ENCODE measurements at places on chromosomes 2 and 18. TPM values are rescaled to one million over a fixed set of nuclear protein-coding genes. Genes with fewer than 3 reads are reported as not detected.

DNA sequence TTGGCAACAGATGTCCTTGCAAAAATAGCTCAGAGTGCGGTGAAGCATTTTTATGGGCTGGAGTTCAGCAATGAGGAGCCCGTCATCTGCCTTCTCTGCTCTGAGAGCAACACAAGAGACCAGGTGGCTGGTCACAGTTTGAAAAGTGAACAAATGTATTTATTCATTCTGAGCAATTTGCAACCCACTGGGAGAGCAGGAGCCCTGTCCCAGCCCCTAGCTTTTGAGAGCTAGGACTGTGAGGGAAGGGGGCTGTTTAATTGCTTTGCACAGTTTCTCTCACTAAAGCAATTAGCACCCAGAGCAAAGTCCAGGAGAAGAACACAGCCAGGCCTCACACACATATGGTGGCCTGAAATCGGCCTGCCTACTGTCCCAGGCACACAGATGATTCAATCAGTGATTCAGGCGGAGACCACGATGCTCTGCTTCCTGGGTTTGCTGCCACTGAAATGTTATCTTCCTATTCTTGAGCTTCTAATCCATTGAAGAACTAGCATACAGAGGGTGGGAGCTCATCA is 646.1 kb upstream of the ACVR2A start:
- H3K4me1 ChIP-seq: peaks cover 9% of the 10 kb centered on the region
- no peak overlapping the region for H3K27ac ChIP-seq
- no peaks in the 10 kb centered on the region for H3K27me3 ChIP-seq

- DNase-seq: no peak
- H3K4me3 ChIP-seq: no peak overlapping the region
- H3K27me3 ChIP-seq: no peaks in the 10 kb centered on the region
These were observed 35.2 kb downstream of the HS1BP3 start for GRCh38 chr2:20615466-20616241.

GRCh38 chr2:25073025-25073424 is 31.1 kb downstream of the EFR3B start:
- no peaks in the 10 kb centered on the region for H3K36me3 ChIP-seq
- DNase-seq: no peak
- H3K27ac ChIP-seq: no peak overlapping the region
- H3K4me3 ChIP-seq: no peak overlapping the region
- H3K27me3 ChIP-seq: peaks cover 47% of the 10 kb centered on the region

- peaks cover under 1% of the 10 kb centered on the region for H3K4me1 ChIP-seq
- H3K36me3 ChIP-seq: no peaks in the 10 kb centered on the region
- no peak for DNase-seq
These were observed 294.6 kb upstream of the PARD3B start for GRCh38 chr2:204250692-204251091.

DNA sequence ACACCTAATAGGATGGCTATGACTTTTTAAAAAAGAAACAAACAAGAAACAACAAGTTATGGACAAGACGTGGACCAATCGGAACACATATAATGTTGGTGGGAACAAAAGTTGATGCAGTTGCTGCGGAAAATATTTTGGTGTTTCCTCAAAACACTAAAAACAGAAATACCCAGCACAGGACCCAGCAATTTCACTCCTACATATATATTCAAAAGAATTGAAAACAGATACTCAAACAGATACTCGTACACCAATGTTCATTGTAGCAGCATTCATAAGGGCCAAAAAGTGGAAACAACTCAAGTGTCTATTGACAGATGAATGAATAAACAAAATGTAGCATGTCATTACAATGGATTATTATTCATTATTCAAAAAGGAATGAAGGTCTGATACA is 12.1 kb downstream of the CCDC141 start:
- no peak overlapping the region for H3K27ac ChIP-seq
- peaks cover 8% of the 10 kb centered on the region for H3K27me3 ChIP-seq
- H3K4me1 ChIP-seq: peaks cover 10% of the 10 kb centered on the region
- H3K36me3 ChIP-seq: no peaks in the 10 kb centered on the region
- H3K4me3 ChIP-seq: no peak overlapping the region

- no peaks in the 10 kb centered on the region for H3K36me3 ChIP-seq
- H3K4me1 ChIP-seq: peaks cover 14% of the 10 kb centered on the region
- no peak for DNase-seq
- H3K27ac ChIP-seq: no peak overlapping the region
- no peaks in the 10 kb centered on the region for H3K27me3 ChIP-seq
- no peak overlapping the region for H3K4me3 ChIP-seq
These were observed 329.1 kb upstream of the PKDCC start for GRCh38 chr2:41718705-41719104.

The ST8SIA3 gene
- not detected for total RNA-seq

The SLC14A1 gene
- total RNA-seq: not detected

The MC5R gene
- not detected for total RNA-seq

The GIGYF2 gene
- 70.0 TPM for total RNA-seq

The ICA1L gene
- 1.3 TPM for total RNA-seq

The FOXD4L1 gene
- total RNA-seq: 0.92 TPM
